T47D (cell line): ENCODE measurements at places on chromosomes 12 and 14.

DNA sequence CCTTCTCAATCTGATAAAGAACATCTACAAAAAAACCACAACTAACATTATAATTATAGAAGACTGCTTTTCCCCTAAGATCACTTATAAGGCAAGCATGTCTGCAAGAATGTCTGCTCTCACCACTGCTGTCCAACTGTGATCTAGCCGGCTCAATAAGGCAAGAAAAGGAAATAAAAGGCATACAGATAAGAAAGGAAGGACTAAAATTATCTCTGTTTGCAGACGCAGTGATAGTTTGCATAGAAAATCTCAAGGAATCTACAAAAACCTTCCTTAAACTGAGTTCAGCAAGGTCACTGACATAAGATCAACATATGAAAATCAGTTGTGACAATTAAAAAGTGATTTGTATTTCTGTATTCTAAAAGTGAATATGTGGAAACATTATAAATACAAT is 138.0 kb upstream of the EGLN3 start:
- DNase-seq = no peak

DNA sequence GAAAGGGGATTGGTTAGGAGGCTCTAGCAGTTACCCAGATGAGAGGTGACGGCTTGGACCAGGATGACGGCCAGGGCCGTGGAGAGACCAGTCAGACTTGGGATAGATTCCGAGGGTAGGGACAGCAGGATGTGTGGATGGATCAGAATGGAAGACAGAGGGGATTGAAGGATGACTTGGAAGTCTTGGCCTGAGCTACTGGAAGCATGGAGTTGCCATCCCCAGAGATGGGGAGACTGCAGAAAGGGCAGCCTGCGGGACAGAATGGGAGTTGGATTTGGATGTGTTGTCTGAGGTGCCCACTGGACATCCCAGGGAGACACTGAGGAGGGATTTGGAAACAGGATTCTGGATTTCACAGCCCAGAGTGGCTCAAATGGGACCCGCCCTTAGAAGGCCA is 102.3 kb downstream of the CALM1 start:
- DNase-seq = no peak

- no peak for DNase-seq
Observed at GRCh38 chr14:105171004-105171673, 2.6 kb upstream of the JAG2 start.

DNA sequence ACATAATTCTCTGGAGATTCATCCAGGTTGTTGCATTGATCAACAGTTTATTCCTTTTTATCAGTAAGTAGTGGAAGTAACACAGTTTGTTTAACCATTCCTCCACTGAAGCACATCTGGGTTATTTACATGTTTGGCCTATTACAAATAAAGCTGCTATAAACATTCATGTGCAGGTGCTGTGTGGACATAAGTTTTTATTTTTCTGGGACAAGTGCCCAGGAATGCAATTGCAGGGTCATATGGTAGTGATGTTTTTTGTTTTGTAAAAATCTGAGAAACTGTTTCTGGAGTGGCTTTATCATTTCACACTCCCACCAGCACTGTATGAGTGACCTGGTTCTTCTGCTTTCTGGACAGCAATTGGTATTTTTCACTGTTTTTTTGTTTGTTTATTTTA is 505.4 kb downstream of the CCER1 start:
- no peak for DNase-seq

DNA sequence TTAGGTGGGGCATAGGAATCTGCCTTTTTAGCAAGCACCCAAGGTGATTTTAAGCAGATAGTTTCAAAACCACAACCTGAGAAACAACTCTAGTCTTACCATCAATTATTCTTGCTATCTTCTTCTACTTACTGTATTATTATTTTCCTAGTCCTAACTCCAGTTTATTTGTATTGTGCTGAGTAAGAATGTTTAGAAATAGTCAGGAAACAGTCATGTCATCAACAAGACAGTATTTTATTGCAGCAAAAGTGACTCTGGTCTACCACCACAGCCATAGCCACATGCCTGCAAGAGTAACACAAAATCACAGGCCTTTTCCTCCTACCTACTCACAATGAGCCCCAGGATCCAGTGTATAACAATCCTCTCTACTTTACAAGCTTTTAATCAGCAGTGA is 46.3 kb upstream of the FLRT2 start:
- no peak for DNase-seq
